Esophagus squamous epithelium (tissue), 5 donors: ENCODE measurements at places on chromosomes 13 and 19.

GRCh38 chr19:6818246-6818645, 45.7 kb downstream of the VAV1 start:
- H3K4me1 ChIP-seq = no peaks in the 10 kb centered on the region
- peaks cover 12% of the 10 kb centered on the region for H3K27me3 ChIP-seq
- H3K4me3 ChIP-seq = no peak overlapping the region
- no peaks in the 10 kb centered on the region for H3K36me3 ChIP-seq
- no peak for DNase-seq
- H3K27ac ChIP-seq = no peak overlapping the region

DNA sequence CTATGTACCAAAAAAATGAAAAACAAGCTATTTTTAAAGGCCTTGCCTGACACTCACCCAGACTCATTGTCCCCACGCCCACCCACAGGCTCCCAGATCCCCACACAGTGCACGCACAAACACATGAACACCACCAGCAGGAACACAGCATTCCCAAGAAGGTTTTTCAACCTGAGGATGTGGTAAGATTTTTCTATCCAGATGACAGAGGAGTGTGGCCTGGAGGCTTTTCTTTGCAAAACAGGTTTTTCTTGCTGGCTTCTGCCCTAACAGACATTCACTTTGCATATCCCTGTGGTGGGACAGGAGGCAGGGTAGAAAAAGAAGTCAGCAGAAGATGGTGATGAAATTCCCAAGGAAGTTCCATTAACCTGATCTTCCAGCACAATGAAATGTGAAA, 97.8 kb downstream of the KLF12 start:
- no peaks in the 10 kb centered on the region for H3K36me3 ChIP-seq
- no peak for DNase-seq
- no peaks in the 10 kb centered on the region for H3K27me3 ChIP-seq
- no peaks in the 10 kb centered on the region for H3K4me1 ChIP-seq
- no peak overlapping the region for H3K27ac ChIP-seq
- no peak overlapping the region for H3K4me3 ChIP-seq

- H3K36me3 ChIP-seq = no peaks in the 10 kb centered on the region
- peak overlapping the region; percentile 57 for H3K4me3 ChIP-seq
- H3K27ac ChIP-seq = no peak overlapping the region
- DNase-seq = no peak
These were observed 28.4 kb downstream of the ZNF844 start for GRCh38 chr19:12092956-12093355.

DNA sequence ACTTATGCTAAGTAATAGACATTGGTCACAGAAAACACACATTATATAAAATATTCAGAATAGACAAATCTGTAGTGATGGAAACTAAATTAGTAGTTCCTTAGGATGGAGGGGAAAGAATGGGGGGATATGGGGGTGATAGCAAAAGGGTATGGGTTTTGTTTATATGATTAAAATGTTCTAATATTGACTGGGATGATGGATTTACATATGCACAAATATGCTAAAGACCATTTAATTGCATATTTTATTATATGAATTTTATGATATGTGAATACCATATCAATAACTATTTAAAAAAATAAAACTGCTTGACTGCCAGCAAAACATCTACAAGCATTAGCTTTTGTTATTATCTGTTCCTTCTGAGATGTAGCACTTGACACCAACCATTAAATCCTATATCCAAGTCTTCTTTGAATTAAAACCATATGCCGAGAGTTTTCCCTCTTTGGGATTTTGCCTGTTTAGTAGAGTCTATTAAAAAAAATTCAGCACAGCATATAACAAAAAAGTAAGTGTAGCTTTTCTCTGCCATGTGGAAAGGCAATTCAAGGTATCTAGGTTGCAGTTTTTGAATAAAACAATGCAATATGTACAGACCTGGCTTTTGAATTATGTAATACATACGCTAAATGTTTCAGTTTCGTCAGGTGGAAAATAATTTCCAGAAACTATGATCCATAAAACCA, 2584.1 kb upstream of the PCDH20 start:
- no peak overlapping the region for H3K27ac ChIP-seq
- H3K4me3 ChIP-seq = no peak overlapping the region
- H3K36me3 ChIP-seq = no peaks in the 10 kb centered on the region
